Hematopoietic multipotent progenitor cell treated with erythropoietin and hydrocortisone succinate and interleukin-3 and kit ligand, for 4 days (in vitro differentiated cells): ENCODE measurements at places on chromosomes 7 and 10.

GRCh38 chr10:228366-228765 is 93.1 kb downstream of the ZMYND11 start:
- no peak for DNase-seq

DNA sequence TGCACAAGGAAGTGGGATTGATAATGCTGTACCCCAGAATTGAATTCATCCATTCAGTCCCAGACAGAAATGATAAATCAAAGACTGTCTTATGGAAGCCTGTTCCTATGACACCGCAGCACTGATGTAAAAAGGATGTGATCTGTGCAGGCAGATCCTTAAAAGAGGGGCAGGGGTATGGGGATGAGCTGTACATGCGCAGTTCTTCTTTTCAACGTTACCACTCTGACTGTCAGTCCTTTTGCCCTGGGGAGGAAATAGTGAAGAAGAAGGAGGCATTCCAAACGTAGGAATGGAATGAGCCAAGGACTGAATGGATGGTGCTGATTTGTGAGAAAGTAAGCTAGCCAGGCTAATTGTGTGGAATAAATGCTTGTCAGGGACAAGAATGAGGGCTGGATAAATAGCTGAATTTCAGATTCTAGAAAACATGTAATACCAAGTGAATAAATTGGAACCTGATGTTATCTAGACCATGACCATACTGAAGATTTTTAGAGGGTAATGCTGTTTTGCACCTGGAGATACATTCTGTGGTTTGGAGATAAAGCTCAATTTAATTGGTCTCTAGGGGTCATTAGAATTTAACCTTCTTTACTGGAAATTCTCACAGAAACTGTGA is 509.3 kb downstream of the SORCS3 start:
- no peak for DNase-seq

DNA sequence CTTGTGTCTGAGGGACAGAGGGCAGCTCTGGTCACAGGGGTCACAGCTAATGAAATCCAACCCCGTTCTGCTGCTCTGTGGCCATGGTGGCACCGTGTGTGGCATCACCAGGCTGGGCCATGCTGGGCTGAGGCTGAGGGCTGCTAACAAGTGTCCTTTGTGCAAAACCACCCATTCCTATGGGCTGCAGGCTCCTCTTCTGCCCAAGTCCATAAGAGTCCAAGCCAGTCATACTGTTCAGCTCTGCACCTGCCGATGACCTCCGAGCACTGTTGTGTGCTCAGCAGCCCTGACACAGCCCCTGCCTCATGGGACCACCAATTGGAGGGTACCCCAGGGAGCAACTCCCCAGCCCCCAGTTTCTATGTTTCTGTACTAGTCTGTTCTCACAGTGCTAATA is 133.1 kb downstream of the WDR11 start:
- DNase-seq: no peak

DNA sequence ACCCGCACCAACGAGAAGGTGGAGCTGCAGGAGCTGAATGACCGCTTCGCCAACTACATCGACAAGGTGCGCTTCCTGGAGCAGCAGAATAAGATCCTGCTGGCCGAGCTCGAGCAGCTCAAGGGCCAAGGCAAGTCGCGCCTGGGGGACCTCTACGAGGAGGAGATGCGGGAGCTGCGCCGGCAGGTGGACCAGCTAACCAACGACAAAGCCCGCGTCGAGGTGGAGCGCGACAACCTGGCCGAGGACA is 1.6 kb downstream of the VIM start:
- DNase-seq: no peak

DNA sequence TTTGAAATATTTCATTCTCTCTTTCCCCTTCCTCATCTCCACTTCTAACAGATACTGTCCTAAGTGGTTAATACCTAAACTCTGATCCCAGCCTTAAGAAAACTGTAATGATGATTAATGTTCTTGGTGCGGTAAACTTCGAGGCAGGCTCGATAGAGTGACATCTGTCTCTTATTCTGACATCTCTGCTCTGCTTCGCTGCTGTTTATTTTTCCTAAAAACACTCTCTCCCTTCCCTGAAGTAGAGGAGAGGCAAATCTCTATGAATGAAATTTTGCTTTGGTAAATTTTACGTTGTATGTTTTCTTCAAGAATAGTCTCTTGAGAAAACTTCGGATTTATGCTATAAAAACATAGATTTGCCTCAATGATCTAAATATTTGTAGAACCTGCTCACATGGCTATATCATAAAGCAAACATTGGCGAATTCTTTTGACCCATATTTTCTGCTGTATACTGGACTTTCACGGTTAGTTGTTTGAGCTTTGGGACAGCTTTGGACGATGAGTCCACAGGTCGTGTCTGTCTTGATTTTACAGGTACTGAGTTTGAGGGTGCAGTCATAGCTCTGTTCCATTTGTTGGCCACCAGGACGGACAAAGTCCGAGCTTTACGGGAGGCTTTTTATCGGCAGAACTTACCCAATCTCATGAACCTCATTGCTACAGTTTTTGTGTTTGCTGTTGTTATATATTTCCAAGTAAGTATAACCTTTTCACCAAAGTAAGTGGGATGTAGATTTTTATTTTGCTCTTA is 27.1 kb downstream of the SEC61A2 start:
- no peak for DNase-seq

DNA sequence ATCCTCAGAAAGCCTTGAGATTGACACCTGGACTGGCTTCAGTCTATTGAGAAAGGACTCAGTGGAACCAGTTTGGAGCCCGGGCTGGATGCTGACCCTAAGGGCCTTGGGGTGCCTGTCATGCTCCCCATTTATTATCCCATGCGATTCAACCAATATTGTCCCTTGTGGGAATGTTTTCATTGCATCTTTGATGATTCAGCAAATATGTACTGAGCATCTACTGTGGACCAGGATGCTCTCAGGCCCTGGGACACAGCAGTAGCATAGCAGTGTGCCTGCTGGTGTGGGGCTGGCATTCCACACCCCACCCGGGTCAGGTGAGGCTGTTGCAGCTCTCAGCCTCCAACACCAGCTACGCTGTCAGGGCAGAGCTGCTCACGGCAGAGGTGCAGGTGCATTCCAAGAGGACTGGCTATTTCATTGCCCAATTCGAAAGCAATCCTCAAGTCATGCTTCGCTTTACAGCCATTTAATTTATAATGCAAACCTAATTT is 586.0 kb downstream of the TCERG1L start:
- no peak for DNase-seq

DNA sequence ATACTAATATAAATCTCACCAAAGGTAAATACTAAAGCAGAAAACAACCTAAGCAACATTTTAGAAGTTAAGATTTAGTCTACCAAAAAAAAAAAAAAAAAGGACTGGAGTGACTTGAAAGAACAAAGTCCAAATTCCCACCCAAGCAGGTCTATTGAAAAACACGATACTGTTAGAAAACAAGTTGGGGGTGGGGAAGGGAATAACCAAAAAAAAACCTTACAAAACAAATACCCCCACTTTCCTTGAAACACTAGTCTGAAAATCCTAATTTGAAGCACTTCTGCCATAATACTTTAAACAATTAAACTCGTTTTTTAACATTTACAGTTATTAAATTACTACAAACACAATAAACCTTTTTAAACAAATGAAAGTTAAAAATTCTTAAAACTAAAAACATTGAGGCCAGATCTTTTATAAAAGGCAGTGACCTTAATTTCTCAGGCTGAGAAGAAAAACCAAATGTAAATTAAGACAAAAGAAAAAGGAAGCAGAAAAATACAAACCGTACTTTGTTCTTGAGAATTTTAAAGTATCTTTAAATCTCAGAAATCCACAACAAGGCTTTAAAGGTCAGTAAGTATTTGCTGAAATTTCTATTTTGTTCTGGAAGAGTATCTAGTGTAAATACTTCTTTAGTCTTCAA is 135.1 kb downstream of the NRBF2 start:
- peak; percentile 69 for DNase-seq

- DNase-seq: peak; percentile 20
Measured at GRCh38 chr10:84360637-84361365, 32.4 kb downstream of the CCSER2 start.

DNA sequence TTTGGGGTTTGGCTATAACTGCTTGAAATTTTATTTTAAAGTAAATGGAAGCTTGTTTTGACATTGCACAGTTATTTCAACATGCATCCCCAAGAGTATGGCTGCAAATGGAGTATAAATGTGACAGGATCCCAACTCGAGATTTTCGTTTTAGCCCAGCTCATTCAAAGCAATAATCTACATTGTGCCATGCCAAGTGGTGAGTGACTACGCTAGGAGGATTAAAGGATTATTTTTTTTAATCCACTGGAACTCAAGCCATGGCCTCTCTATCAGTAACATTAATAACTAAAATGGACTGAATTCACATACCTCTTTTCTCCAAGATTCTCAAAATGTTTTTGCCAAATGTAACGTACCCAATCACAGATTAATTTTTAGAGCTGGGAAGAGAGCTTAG is 60.6 kb upstream of the AUTS2 start:
- no peak for DNase-seq
